Activated CD4-positive, alpha-beta T cell treated with anti-CD3 and anti-CD28 coated beads, Interleukin-2, Interleukin-4, amounts not matched to agents 100 ng/mL and 50 ng/mL, durations not matched to agents 16 hours and 8 hours (primary cell): ENCODE measurements at places on chromosomes 4 and X.

DNA sequence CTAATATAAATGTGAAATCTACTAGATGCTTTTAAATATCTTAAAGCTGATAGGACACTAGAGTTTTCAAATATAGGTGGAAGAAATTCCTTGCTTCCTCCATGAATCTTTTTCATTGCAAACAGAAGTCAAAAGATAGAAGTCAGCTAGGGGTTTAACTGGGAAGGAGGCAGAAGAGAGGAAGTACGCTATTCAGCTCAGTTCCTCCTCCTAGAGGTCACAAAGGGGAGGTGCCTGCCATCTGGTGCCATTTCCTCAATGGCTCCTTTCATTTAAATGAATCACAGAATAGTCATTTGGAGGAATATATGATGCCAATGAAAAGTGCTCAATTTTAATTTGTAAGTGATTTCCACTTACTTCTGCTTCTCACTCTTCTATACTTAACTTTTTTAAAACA is 8.5 kb downstream of the COL25A1 start:
- DNase-seq, result peak; percentile 35

- no peak for DNase-seq
Observed at GRCh38 chr4:19304028-19304427, 947.7 kb upstream of the SLIT2 start.

DNA sequence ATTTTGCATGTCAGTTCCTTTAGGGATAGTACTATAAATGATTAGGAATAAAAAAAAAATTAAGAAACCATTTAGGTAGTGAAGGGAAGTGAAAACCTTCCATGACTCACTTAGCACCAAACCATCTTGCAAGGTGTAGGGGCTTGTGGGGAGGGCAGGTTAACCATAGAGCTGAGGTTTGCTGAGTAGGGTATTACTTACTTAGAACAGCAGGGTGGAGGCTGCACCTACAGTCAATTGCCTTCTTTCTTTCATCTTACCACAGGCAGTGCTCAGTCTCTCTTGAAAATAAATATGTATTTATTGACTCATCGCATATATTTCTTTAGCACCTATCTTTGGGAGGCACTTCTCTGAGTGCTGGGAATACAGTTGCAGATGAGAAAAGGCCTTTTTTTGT is 104.9 kb upstream of the GIMD1 start:
- no peak for DNase-seq

- no peak for DNase-seq
Observed at GRCh38 chrX:2370456-2370855, 130.3 kb downstream of the DHRSX start.

DNA sequence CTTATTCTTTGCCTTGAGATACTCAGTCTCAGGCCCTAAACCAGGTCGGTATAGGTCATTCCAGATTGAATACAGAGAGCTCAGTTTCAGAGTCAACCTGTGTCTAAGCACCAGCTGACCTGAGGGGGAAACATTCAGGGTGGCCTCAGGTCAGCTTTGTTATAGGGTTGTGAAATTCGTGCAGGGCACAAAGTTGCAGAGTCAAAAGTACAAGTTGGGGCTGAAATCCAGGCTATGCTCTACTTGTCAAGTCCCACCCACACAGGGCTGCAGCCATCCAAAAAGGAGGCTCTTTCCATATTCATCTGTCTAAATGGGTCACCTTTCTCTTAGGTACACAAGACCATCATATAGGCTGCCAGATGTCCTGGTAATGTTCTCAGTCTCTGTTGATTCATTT is 89.7 kb downstream of the ITIH6 start:
- no peak for DNase-seq

- peak; percentile 20 for DNase-seq
Observed at GRCh38 chrX:100928660-100929613, at the start of gene XKRX. XKRX (minus strand) TSS chrX:100928917; CDS start chrX:100928304, 613 bp downstream.

- no peak for DNase-seq
Observed at GRCh38 chrX:74351760-74352159, 47.8 kb downstream of the ZCCHC13 start.

GRCh38 chr4:100872811-100873210 is 355.0 kb upstream of the EMCN start:
- no peak for DNase-seq

DNA sequence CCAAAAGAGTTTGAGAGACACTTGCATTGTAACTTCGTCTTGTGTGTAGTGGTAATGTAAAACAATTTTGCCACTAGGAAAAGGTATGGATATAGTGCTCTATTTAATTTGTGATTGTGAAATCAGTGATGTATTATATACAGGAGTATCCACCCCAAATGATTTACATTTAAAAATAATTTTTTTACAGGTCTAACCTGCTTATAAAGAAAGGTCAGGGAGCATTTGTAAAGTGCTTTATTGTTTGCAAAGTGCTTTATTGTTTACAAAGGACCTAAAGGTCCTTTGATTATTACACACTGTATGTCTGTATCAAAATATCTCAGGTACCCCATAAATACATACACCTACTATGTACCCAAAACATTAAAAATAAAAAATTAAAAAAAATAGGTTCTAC is 70.3 kb downstream of the DCK start:
- DNase-seq, result no peak

GRCh38 chr4:163598028-163598427 is 103.5 kb downstream of the TMA16 start:
- DNase-seq, result no peak
